ENCODE measurements at places on chromosomes 13 and 19.

DNA sequence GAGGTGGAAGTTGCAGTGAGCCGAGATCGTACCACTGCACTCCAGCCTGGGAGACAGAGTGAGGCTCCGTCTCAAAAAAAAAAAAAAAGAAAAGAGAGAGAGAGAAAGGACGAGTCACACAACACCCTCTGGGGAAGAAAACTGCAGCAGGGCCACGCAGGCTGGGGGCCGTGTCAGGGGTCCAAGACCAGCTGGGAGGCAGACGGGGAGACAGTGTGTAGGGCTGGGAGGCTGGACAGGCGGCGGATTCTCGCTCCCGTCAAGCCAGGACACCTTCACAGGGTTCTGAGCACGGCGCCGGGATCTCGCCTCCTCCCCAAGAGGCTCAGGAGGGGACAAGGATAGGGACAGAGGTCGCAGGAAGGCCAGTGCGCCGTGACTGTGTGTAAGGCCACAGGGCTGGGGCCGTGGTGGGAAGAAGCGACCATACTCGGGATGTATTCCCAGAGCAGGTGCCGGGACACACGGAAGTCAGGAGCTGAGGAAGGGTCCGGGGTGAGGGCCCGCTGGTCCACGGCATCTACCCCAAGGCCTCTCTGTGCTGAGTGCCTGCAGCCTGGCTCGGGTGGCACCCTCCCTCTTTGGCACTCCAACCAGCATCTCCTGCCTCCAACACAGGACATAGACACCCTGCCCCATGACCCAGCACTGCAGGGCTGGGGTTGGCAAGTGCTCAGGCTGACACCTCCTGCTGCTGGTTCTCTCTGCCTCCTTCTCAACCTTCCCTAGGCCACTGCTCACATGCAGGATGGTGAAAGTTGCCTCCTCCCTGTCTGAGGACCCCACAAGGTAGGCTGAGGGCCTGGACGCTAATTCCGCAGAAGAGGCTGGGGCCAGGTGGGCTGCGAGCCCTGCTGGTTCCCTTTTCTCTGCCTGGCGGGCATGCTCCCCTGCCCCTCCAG lies 21.2 kb downstream of the ZNF787 start:
- no peak for DNase-seq

- no peak for DNase-seq
These were observed 24.4 kb upstream of the OR7C2 start for GRCh38 chr19:14916848-14917247.

DNA sequence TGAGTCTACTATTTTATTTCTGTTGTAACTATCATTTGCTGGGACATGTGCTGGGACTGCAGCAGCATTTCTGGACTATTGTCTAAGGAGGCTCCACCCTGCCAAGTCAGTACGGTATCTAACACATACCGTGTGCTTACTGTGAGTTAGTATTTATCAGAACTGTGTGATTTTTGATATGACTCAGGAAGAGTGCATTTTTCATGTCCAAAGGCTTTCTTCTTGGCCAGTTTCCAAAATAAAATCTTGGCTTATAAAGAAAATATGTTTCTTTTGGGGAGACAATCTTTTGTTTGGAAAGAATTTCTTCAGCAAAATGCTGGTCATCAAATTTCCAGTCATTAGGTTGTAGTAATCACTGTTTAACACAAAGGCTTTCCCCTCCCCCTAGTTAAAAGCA lies 11.6 kb downstream of the PARP4 start:
- DNase-seq, result no peak

GRCh38 chr13:98454389-98454881 lies 122.5 kb downstream of the STK24 start:
- DNase-seq, result no peak

DNA sequence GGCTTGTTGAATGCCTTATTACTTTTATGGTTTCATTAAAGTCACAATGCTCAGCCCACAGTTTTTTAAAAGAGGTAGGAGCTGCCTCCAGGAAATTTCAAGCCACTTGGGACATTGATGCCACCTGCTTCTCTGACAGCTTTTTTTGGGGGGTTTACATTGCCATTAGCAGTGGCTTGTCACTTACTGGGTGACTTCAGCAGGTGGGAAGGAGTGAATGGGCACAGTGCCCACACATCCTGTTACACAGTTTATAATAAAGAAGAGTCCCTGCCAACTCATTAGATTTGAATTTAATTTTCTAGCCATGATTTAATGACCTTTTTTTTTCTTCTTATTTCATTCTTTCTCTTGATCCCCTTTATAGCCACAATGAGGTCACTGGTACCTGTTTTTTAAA lies 61.0 kb downstream of the NHLRC3 start:
- no peak for DNase-seq

GRCh38 chr13:106234636-106235035 lies 300.8 kb downstream of the EFNB2 start:
- DNase-seq, result no peak

GRCh38 chr19:38993271-38993670 lies 17.7 kb upstream of the FBXO17 start:
- no peak for DNase-seq

DNA sequence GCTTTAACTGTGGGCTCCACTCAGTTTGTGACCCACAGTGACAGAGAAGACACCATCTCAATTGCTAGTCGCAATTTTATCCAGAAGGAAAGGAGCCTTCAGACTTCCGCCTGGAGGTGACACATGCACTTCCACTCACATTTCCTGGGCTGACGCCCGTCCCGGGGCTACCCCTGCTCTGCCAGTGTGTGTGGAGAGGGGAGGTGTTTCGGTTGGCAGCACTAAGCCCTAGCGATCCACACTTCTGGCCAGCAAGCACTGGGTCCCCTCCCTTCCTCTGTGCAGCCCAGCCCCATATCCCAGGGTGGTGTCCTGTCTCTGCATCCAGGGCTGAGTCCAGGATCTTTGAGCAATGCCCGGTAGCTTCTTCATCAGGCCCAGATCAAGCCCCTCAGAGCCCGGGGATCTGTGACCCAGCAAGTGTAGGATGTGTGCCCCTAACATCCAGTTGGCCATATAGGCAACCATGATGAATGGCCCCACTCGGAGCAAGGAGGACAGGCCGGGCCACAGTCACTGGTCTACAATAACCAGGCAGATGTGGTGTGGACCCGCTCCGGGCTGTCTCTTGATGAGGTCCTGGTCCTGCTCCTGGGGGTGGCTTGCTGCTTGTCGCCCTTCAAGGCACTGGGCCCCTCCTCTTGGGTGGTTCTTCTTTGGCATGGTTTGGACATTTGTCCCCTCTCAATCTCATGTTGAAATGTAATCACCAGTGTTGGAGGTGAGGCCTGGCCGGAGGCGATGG lies 141.9 kb upstream of the SPACA7 start:
- no peak for DNase-seq

- no peak for DNase-seq
These were observed 45.1 kb upstream of the TEX29 start for GRCh38 chr13:111275382-111275781.

GRCh38 chr13:70469077-70469476 lies 360.8 kb upstream of the KLHL1 start:
- DNase-seq, result no peak

- DNase-seq, result no peak
These were observed 1449.8 kb upstream of the MIR17HG start for GRCh38 chr13:89897681-89898080.

DNA sequence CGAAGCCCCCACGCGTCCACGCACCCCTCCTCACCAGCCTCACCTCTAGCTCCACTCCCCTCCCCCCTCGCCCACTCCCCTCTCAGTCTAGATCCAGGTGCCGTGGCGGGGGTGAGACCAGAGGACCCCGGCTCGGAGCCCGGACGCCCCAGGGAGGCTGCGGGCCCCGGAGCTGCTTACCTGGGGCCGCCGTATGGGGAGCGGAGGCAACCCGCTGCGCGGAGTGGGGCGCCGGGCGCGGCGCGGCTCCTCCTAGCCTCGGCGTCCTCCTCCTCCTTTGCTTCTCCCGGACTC lies 353 bp downstream of the ENOX1 start:
- no peak for DNase-seq

- DNase-seq, result no peak
These were observed 11.7 kb downstream of the RAP2A start for GRCh38 chr13:97445522-97446187.

- no peak for DNase-seq
These were observed 17.3 kb downstream of the ANKRD24 start for GRCh38 chr19:4199699-4200293.

DNA sequence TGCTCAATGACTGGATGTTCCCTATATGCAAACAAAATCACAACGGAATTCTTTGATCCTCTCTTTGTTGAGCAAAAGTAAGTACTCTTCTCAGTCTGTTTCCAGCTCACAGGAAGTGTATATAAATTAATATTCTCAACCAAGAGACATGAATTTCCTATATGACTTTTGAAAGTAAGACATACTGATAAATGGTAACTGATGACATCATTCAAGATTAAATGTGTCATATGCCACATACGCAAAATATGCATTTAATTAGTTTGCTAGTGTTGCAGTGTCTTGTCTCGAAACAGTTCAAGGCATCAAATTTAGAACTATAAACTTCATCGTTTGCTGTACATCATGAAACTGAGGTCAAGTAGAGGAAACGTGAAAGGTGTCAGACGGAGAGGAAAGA lies 7.9 kb downstream of the CLDN10 start:
- no peak for DNase-seq

DNA sequence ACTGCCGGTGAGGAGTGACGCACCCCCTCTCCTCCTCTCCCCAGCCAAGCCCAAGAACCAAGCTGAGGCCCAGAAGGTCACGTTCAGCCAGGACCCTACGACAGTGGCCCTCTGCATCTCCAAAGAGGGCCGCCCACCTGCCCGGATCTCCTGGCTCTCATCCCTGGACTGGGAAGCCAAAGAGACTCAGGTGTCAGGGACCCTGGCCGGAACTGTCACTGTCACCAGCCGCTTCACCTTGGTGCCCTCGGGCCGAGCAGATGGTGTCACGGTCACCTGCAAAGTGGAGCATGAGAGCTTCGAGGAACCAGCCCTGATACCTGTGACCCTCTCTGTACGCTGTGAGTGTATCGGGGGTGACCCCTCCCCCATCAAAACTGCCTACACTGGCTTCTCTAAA lies 19.2 kb upstream of the TOMM40 start:
- DNase-seq, result no peak

DNA sequence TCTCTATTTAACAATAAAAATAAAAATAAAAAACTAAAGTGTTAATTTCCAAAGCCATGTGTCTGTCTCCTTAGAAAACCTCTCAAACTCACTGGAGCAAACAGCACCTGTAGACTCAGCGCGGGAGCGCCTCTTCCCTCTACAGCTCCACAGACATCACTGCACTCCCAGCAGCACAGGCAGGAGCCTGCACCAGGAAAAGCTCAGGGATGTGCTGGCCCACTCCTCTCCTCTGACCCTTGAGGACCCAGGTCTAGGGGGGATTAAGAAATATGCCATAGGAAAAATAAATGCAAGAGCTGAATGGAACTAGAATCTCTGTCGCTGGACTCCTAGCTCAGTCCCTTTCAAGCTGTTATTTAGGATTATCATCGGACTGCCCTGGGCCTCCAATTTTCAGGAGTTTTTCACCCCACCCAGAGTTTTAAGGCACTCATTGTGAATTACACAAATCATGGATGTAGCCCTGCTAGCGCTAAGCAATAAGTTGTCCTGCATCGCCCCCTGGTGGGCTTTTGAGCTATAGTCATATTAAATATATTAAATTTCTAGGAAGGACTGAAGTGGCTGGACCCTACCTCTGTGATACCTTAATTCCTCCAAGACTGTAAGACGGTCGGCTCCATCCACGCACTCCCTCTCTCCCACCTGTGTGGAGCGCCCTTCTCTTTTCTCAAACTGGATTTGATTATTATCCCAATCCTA lies 333.9 kb downstream of the UQCRFS1 start:
- peak; percentile 33 for DNase-seq

GRCh38 chr19:29504454-29504853 lies 21.3 kb upstream of the VSTM2B start:
- no peak for DNase-seq

DNA sequence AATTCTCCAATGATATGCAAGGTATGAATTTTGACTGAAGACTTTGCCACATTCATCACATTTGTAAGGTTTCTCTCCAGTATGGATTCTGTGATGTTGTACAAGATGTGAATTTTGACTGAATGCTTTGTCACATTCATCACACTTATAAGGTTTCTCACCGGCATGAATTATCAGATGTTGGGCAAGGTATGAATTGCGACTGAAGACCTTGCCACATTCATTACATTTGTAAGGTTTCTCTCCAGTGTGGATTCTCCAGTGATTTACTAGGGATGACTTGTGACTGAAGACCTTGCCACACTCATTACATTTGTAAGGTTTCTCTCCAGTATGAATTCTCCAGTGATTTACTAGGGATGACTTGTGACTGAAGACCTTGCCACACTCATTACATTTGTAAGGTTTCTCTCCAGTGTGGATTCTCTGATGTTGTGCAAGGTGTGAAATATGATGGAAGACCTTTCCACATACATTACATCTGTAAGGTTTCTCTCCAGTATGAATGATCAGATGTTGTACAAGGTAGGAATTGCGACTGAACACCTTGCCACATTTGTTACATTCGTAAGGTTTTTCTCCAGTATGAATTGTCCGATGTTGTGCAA lies 24.8 kb downstream of the ZNF83 start:
- DNase-seq, result no peak

DNA sequence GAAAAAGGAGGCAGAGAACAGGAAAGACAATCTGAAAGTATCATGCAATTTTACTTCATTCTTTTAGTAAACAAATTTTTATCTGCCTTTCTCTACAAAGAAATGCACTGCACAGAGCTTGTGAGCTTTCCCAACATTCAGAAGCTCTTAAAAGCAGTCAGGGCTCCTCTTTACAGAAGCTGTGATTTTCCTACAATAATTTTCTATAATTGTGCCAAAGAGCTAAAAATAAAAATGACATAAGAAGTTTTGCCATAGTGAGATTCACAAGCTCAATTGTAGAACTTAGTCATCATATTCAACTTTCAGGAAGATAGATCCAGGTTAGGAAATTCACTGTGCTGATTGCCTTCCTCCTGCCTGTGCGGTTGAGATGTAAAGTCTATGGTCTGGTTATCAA lies 341.4 kb downstream of the PCDH9 start:
- no peak for DNase-seq

DNA sequence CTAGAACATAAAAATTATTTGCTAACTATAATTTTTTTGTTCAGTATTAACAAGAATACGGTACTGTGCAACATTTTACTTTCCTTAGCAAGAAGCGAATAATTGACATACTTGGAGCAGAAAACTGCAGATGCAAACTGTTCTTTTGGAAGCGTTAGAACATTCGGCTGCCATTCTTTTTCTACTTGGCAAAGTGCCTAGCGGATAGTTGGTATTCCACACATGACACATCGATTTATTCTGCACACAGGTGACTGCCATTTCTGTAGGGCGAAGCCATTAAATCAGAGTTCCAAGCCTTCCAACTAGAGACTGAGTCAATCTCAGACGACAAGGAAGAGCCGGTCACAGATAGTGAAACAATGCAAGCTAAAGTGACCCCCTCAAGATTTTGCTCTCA lies 117.4 kb downstream of the TRPC4 start:
- DNase-seq, result no peak

- no peak for DNase-seq
These were observed 723.8 kb downstream of the UQCRFS1 start for GRCh38 chr19:28489126-28489660.

- no peak for DNase-seq
These were observed 219.2 kb downstream of the ENOX1 start for GRCh38 chr13:43567608-43568007.

- no peak for DNase-seq
These were observed 47.3 kb downstream of the BRCA2 start for GRCh38 chr13:32362574-32362973.

- no peak for DNase-seq
These were observed 5.7 kb upstream of the ZMYM2 start for GRCh38 chr13:19952850-19953249.

- DNase-seq, result no peak
These were observed 95.2 kb downstream of the LRCH1 start for GRCh38 chr13:46648166-46648607.
